ENCODE measurements at places on chromosomes 2 and 18.

- no peak for DNase-seq
These were observed 271.0 kb downstream of the TGIF1 start for GRCh38 chr18:3720818-3721545.

DNA sequence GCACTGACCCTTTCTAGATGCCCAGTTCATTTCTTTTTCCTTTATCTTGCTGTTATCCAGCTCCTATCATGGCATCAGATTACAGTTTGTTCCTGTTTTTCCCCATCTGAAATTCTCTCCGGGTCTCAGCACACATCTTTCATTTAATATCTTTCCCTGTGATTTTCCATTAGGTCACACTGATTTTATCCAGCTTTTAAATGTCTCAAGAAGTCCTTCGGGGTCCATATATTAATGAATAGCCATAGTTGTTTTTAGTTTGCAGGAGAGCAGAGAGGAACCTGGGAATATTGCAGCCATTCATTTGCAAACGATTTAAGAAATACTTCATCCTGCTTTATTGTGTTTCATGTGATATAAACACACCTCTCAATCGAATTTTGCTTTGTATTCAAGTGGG lies 374.2 kb downstream of the TDRD15 start:
- DNase-seq, result no peak

GRCh38 chr18:8601277-8602032 lies 7.8 kb upstream of the RAB12 start:
- DNase-seq, result no peak

GRCh38 chr2:121058852-121059558 lies 226.0 kb downstream of the TFCP2L1 start:
- DNase-seq, result no peak

- no peak for DNase-seq
These were observed 366.7 kb downstream of the FIGN start for GRCh38 chr2:163369111-163369510.

DNA sequence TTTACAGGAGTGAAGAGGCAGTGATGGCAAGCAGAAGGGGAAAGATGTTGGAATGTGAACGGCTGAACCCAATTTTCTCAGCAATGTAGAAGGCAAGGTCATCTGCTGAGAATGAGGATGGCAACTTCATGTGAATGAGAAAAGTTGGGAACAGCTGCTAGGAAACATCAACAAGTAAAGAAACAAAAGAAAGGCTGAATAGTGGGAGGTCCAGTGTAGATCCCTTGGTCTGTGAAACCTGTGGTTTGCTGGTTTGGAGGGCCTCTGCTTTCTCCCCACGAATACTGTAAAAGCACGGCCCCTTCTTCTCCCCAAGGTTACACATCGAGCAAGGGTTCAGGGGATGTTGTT lies 27.4 kb downstream of the MARCHF4 start:
- no peak for DNase-seq

Data from activated CD4-positive, alpha-beta T cell treated with anti-CD3 and anti-CD28 coated beads, Interleukin-10, Interleukin-2, amounts not matched to agents 100 ng/mL and 50 ng/mL, durations not matched to agents 16 hours and 8 hours (primary cell).